AG10803 (cell line): ENCODE measurements at places on chromosomes 5 and 9.

DNA sequence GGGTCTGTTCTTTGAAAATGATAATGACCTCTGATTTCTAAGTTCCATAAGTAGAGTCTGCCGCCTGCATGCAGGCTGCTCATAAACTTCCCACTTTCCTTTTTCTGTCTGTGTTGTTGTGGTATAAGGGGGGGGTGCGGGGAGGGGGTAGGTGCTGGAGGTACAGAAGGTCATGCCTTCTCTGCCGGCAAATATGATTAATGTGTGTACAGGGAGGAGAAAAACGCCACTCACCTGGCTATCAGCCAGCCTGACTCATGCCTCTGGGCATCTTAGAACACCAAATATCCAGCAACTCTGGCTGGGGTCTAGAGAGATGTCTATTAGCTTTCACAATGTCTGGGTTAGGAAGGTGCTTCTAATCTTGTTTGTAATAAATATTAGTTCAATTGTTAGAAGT lies 128.3 kb downstream of the EFNA5 start:
- peak; percentile 67 for DNase-seq

DNA sequence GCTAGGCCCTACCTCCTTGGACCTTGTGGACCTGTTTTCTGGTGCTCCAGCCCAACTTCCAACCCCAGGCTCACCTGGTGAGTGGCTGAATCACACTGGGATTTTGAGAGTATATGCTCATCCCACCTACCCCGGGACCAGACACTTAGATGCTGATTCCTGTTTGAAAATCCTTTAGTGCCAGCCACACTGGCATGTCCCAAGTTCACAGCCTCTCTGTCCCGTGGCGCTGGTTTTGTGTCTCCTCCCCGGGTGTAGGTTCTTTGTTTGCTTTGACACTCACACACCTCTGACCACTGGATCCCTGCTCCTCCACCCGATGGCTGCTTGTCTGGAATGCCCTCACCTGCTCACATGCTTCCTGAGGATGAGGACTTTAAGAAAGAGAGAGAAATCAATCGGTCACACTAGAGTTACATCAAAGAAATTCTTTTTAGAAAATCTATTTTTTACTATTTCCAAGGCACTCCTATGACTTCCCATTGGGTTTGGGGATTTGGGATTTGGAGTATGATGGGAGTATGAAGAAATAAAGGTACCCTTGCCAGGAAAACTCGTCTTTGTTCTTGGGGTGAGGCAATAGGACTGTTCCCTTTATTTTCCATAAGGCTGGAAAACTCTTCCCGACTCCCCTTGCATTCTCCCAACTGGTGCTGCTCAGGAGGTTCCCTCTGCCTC lies 7.3 kb upstream of the SLC25A48 start:
- DNase-seq, result no peak

DNA sequence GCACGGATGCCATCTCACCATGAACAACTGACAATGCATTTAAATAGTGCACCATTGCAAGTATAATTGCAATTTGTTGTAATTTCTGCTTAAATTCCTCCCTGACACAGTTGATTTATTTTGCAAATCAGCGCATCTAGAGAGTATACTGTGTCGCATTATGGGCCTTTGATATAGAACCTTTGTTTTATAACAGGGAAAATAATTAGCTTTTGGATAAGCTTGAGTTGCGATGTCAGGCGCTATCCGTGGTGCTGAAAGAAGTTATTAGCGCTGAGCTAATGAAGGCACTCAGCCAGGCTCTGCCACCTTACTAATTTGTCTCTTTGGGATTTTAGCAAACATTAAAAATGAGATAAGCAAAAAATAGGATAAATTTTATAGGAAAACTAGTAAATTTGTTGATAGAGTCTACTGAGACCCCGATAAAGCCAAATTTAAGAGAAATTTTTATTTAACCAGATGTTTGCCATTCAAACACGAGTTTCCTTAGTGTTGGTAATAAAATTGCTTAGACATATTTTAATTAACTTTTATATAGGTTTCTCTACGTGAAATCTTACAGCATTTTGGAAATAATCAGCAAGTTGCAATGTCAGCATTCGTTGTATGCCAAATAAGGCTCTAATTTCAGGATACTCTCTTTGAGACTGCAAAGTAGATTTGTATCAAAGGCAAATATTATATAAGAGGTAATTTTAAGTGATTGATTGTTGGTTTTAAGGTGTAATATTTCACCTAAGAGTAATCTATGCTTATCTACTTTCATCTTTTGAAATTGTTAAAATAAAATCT lies 355.5 kb downstream of the TLR4 start:
- peak; percentile 3 for DNase-seq

GRCh38 chr5:76820526-76820890 lies 1.7 kb downstream of the F2RL1 start:
- no peak for DNase-seq

GRCh38 chr5:122019919-122020590 lies 58.0 kb downstream of the LOX start:
- DNase-seq, result peak; percentile 11

GRCh38 chr9:30534455-30534854 lies 1850.0 kb upstream of the ACO1 start:
- DNase-seq, result no peak

- DNase-seq, result no peak
These were observed 303.6 kb upstream of the CLINT1 start for GRCh38 chr5:158162479-158163034.

DNA sequence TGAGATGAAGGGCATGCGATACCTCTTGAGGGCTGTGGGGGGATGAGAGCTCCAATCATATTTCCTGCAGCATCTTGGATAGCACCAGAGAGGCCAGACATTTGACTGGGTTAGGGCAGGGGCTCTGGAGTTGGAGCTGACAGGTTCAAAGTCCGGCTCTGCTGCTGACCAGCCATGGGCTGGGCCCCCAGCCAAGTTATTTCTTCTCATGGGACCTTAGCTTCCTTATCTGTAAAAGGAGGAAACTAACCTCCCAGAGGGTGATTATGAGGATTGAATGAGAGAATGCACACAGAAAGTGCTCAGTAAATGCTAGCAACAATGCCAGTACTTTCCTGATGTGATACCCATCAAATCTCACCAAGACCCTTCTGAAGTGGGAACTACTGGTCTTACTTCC lies 65.2 kb upstream of the SLC25A51 start:
- DNase-seq, result no peak

GRCh38 chr5:1168796-1169195 lies 32.6 kb upstream of the SLC6A19 start:
- no peak for DNase-seq

- no peak for DNase-seq
These were observed 8.7 kb downstream of the RHOBTB3 start for GRCh38 chr5:95739857-95740256.

- peak; percentile 51 for DNase-seq
These were observed 84.3 kb downstream of the MRPS27 start for GRCh38 chr5:72235725-72236124.

- peak; percentile 70 for DNase-seq
These were observed 217.0 kb upstream of the TARS1 start for GRCh38 chr5:33223563-33224284.

DNA sequence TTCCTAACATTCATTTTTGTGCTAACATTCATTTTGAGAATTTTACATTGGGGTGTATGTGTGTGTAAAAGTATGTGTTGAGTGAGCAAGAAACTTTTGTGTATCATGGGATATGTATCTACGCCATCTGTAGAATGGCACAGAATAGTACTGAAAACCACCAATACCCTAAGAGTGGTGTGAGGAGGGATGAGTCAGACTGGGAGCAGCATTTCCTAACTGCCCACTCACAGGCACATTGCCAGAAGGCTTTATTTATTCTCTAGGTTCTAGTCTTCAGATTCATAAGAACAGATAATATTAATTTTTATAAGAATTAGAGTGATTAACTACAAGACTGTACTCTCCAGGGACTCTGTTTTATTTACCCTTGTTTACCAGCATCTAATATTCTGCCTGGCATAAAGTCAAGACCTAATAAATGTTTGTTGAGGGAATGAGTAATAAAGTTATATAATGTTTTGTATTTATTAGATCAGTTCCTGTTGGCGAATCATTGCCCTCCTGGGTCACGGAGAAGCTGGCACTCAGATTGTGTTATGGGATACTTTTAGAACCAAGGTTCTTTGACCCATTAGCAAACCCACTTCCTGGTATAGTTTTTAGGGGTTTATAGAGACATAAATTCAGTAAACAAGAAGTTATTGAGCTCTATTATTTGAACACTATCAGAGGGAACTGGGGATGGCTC lies 159.1 kb upstream of the PPP2R2B start:
- peak; percentile 20 for DNase-seq
